Cortex of kidney (tissue), 1 donor: ENCODE measurements at places on chromosomes 1 and 21.

DNA sequence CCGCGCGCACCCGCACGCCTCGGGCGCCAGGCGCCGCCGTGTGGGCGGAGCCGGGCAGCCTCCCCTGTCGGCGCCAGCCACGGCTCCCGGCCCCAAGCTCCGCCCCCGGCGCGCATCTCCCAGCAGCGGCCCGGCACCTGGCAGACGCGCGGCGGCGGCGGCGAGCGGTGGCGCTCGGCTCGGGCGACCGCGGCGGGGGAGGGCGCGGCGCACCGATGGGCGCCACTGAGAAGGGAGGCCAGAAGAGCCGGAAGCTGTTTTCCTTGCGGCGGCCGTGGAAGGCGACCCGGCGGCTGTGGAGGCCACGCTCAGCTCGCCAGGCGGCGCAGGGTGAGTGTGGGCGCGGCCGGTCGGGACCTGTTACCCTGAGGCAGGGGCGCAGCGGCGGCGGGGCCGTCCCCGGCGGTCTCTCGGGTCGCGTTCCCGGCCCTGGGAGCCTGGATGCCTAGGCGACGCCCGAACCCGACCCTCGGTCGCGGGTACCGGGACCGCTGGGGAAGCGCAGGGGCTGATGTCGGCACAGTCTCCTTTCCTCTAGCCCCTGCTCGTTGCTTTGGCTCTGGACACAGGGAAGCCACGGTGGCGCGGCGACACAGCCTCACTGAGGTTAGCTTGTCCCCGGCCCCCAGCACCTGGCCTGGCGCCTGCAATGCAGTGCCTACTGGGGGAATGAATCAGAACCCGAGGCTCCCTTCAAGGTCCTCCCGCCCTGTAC, 54.9 kb upstream of the DNAJC6 start:
- no peak for DNase-seq

GRCh38 chr1:19311503-19311930, 427 bp downstream of the AKR7A2 start:
- no peak for DNase-seq

- DNase-seq, result no peak
Measured at GRCh38 chr1:167936930-167937708, at the start of gene MPC2. MPC2 (minus strand) TSS chr1:167937072; CDS start chr1:167935841, 1,231 bp downstream.

DNA sequence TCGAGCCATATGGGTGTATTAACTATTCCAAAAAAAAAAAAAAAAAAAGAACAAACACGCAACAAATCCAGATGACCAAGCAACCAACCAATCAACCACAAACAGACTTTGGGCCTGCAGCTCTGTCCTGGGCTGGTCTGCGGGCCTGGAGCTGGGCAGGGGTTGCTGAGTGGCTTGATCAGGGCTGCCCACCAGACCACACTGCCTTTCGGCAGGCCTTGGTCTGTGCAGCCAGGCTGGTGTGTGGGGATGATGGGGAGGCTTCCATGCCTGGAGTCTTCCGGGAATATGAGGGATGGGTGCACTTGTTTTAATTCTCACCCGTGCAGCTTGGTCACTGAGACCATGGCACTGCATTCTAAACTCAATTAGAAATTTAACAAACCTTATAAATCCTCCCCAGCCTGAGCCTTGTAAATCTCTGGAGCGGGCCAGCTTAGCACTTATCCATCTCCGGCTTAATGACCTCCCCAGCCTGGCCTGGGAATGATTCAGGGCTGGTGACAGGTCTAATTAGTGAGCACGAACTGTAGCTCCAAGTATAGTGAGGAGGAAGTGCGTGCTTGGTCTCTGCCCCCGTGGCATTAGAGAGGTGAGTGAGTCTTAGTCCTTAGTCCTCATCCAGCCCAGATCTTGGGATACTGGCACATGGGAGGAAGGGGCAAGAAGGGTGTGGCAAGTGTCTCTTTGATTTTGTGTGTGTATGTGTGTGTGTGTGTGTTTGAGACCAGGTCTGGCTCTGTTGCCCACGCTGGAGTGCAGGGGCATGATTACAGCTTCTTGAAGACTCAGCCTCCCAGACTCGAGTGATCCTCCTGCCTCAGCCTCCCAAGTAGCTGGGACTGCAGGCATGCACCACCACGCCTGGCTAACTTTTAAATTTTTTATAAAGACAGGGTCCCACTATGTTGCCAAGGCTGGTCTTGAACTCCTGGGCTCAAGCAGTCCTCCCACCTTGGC, 74.6 kb upstream of the CSF3R start:
- no peak for DNase-seq

DNA sequence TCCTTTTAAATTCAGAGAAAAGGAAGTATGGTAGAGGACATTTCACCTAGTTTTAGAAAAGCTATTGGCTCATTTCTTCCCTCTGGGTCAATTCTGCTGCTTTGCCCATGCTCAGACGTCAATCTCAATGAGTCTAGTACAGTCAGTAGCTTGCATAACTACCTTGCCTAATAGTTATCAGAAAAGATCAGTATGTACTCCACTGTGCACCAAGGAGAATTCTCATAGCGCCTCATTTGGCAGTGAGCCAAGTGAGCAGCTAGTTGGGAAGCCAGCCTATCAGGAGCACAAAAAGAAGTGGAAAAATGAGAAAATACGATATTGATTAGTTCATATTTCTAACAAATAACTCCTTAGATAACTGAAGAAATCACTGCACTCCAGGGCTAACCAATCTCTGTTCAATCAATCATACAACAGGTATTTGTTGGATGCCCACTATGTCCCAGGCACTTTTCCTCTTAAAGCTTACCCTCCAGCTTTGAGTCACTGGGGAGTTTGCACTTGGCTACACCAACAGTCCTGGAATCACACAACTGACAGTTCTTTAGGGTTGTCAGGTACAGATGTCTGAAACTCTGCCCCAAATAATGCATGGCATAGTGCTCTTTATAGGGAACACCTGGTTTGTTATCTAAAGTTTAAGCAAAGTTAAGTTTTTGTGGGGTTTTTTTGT, 50.2 kb downstream of the PRDX6 start:
- no peak for DNase-seq

- no peak for DNase-seq
Measured at GRCh38 chr1:231983588-231984193, 357.1 kb downstream of the DISC1 start.

DNA sequence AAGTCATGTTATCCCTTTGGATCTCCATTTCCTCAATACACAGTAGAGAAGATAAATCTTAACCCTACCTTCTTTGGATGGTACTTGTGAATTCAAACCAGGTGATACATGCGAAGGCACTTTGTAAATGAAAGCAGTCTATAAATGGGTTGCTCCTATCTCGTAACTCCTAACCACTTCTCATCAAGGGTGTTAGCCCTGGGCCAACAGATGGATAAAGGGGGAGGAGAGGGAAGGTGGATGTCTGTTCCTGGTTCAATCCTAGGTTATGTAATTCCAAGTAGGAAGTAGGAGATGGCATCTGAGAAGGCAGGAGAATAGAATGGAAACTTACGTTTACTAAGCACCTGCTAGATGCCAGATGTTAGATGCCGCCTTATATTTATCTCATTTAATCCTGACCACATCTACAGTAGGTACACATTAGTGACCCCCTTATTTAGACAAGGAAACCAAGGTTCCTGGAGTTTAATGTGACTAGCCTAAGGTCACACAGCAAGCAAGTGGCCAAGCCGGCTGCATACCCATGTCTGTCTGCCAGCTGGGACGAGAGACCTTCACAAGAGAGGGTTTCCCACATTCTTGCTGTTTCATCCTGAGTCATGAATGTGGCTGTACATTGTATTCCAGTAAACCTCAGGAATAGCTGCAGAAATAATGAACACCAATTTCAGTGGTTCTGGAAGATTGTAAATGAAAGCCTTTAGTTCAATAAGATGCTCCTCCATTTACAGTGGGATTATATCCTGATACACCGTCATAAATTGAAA, 47.7 kb downstream of the ELAVL4 start:
- DNase-seq, result no peak

DNA sequence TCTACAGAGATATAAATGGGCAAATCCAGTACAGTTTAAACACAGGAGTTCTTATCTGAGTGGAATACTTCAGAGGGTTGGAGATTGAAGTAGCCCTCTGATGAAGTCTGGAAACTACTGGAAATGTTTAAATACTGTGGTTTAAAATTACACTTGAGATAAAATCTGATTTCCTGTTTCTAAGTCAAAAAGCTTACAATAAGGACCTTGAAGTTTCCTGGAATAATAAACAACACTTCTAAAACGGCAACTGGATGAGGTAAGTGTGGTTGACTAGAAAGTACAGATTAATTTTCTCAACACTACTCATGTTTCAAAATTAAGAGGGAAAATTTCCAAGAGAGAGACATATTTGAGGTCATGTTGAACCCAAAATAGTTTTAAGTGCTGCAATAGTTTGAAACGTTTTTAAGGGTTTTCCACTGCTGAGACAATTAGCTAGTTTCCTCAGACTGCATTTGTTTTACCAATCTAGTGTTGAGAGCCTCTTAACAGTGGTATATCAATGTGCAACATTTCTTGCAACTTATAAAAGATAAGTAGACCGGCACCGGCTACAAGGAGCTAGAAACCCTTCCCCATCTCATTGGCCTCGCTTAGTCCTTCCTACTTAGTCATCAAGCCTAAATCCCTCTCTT, 27.4 kb downstream of the KCNA3 start:
- DNase-seq, result no peak
